Endothelial cell of umbilical vein (primary cell): ENCODE measurements at places on chromosomes 6 and 20. TPM values are rescaled to one million over a fixed set of nuclear protein-coding genes. Genes with fewer than 3 reads are reported as not detected.

Gene POLR1H
- total RNA-seq = 32.5 and 42.5 TPM in 2 replicates

Gene SLCO4A1
- total RNA-seq = 3.3 and 4.1 TPM in 2 replicates

Gene RCAN2
- 0.33 and 0.46 TPM in 2 replicates for total RNA-seq

Gene CNBD2
- total RNA-seq = 4.9 and 5.3 TPM in 2 replicates

Gene CLPSL2
- total RNA-seq = not detected in 2 replicates

Gene SSTR4
- total RNA-seq = not detected in 2 replicates

Gene LY6G5C
- total RNA-seq = 5.2 and 8.2 TPM in 2 replicates

Gene NCR2
- not detected in 2 replicates for total RNA-seq

Gene TPD52L2
- total RNA-seq = 114 and 123 TPM in 2 replicates

Gene OR2J3
- total RNA-seq = not detected in 2 replicates

Gene BPI
- total RNA-seq = not detected in 2 replicates

Gene LST1
- 1.00 and 2.0 TPM in 2 replicates for total RNA-seq

Gene FILIP1
- total RNA-seq = 12.6 and 13.7 TPM in 2 replicates

Gene COL12A1
- total RNA-seq = 89.1 and 102 TPM in 2 replicates

Gene BNIP5
- not detected in 2 replicates for total RNA-seq
